Amniotic stem cell (primary cell): ENCODE measurements at places on chromosomes 16 and 17.
A peak's percentile ranks its signal among the peaks of the same experiment; 100 is the strongest.

GRCh38 chr16:68113059-68113761 lies 28.0 kb downstream of the NFATC3 start:
- no peak for DNase-seq

GRCh38 chr16:86436466-86437185 lies 73.7 kb upstream of the FOXF1 start:
- no peak for DNase-seq

DNA sequence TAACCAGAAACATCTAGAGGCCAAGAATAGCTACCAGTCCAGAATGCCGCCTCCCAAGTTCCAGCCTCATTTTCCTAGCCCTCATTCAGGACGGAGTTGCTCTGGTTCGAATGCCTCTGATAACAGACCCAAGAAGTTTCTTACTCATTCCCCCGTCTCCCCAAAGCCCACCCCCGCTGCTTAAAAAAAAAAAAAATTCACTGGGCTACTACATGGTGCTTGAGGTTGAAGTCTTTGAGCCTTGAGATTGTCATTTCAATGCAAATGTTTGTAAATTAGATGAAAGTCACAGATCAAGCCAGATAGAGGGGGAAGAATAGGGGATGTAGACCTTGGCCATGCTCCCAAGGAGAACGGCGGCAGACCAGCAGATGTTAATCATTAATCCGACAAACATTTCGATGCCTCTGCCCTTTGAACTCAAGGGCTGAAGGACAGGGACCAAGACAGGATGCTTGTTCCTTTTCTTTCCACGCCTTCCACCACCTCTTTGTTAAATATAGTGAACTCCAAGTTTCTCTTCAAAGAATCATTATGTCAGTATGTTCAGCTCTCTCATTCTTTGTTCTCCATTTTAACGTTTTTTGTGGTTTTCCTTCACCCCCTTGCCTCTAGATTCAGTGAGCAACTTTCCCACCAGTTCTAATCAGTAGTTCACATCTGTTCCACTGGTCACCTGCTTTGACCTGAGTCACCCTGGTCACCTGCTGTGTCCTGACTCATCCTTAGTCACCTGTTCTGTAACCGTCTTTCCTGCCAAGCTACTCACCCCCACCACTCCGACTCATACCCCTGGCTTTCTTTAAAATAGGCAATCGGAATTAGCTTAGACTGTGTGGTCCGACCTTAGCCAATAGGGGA lies 190.3 kb downstream of the CPPED1 start:
- DNase-seq = no peak

DNA sequence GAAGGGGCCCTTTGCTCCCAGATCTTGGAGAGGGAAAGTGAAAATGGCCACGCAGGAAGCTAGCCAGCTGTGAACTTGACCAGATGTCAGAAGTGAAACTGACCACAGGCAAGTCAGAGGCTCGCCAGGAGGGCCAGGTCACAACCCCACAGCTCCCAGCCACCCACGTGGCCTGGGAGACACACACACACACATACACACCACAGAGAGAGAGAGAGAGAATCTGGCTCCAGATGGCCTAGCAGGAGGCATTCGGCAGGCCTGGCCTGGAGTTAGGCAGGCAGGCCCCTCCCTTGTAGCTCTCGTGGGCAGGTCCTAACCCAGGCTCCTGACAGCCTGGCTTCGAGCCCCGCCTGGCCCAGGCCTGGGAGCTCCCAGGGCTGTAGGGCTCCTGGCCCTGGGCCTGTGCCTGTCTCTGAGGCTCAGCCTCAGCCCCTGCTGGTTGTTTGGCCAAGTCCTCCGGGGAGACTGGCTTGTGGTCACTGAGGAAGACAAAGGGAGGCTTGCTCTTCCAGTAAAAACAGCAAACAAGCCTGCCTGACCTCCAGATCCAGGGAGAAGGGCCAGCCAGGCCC lies 20.2 kb downstream of the NGFR start:
- DNase-seq = peak; percentile 24

- DNase-seq = no peak
These were observed 14.2 kb upstream of the EFCAB3 start for GRCh38 chr17:62366191-62366590.

DNA sequence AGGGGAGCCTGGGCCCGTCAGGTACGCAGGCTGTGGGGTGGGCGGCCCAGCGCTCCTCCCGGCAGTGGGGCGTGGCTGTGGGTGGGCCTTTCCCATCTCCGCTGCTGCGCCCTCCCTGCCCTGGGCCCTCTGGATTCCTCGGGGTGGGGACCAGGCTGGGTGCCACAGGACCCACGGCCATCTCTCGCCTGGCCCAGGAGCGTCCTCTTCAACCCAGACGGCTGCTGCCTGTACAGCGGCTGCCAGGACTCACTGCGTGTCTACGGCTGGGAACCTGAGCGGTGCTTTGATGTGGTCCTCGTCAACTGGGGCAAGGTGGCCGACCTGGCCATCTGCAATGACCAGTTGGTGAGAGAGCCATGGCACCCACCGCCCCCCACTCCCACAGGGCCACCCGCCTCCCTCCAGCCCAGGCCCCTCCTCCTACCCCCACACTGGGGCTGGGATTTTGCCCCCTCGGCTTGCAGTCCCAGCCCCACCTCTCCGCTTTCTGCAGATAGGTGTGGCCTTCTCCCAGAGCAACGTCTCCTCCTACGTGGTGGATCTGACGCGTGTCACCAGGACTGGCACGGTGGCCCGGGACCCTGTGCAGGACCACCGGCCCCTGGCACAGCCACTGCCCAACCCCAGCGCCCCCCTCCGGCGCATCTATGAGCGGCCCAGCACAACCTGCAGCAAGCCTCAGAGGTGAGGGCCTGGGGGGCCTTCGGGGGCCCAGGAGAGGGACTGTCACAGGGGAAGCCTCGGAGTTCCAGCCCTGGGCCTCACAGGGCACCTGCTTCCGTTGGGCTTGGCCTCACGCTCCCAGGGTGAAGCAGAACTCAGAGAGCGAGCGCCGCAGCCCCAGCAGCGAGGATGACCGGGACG lies 17.2 kb downstream of the KATNB1 start:
- DNase-seq = no peak

GRCh38 chr17:45200701-45201100 lies 21.0 kb upstream of the FMNL1 start:
- DNase-seq = no peak

DNA sequence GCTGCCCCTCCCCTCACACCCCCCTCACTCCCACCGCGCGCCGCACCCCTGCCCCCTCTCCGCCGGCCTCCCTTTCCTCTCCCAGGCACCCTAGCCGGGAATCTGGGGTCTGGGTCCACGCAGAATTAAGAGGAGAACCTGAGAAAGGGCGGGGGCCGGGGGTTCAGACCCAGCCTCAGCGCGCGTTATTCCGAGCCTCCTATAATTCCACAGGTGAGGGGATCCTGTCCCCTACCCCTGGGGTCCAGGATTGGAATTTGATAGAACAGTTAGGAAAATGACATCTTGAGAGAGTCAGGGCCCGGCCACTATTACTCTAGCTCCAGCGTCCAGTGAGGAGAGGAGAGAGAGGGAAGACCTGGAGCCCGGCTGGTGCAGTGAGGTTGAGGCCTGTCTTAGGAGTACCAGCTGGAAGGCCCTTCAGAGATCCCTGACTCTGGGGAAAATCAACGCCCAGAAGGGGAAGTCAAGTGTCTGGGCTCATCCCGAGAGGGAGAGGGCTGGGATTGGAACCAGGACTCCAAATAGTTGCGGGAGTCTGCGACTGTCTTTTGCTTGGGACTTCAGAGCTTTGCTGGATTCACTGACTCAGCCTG lies 17.3 kb downstream of the GRB7 start:
- no peak for DNase-seq

DNA sequence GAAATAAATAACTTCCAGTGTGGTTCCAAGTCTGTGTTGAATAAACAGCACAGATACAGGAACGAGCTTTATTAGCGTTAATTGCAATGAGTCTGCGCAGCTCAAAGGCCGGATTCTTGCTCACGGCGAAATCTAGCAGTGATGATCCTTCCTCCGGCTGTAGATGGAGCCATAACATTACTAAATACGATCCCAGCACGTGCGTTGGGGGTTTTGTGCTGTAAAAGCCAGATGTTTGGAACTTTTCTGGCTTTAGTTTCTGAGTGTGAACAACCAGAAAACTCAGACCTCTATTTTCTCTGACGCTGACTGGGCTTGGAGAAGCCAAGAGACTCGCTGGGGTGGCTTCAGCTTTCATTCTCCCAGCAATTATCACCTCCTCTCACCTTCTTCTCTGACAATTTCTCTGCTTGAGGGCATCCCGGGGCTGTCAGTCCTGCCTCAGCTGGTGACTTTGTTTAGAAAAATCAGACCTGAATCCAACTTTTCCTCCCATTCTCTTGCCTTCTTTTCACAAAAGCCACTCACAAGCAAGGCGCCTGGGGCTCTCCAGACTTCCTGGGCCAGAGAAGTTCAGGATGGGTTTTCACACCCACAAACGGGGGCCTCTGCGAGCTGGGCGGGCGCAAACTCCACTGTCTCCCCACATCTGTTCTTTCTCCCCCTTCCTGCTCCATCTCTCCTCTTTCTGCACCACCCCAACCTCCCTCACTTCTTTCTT lies 47.1 kb upstream of the AKTIP start:
- DNase-seq = peak; percentile 45

- no peak for DNase-seq
These were observed 147.4 kb upstream of the TBX2 start for GRCh38 chr17:61251939-61252865.

- DNase-seq = no peak
These were observed 18.7 kb downstream of the DUS2 start for GRCh38 chr16:68041783-68042182.

GRCh38 chr17:56833057-56833808 lies 487 bp downstream of the C17orf67 start:
- peak; percentile 58 for DNase-seq

GRCh38 chr17:10327640-10328039 lies 45.2 kb downstream of the MYH13 start:
- DNase-seq = peak; percentile 69
